ENCODE measurements at places on chromosomes 4 and X.

- DNase-seq = no peak
These were observed 185.3 kb downstream of the CRLF2 start for GRCh38 chrX:1027133-1027532.

DNA sequence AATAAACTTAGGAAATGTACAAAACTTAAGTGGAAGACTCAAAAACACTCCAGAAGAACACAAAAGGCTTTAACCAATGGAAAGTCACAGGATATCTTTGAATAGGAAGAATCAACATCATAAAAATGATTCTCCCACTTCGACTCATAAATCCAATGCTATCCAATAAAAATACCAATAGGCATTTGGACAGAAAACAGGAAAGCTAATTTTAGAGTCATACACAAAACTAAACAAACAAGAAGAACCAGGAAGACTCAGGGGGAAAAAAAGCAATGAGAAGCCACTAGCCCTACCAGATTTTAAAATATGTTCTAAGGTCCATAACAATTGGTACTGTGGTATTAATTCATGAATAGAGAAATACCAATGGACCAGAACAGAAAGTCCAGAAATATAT, 28.2 kb downstream of the SLC9A7 start:
- no peak for DNase-seq

- DNase-seq = no peak
These were observed 902.8 kb upstream of the NDST4 start for GRCh38 chr4:116016201-116016600.

DNA sequence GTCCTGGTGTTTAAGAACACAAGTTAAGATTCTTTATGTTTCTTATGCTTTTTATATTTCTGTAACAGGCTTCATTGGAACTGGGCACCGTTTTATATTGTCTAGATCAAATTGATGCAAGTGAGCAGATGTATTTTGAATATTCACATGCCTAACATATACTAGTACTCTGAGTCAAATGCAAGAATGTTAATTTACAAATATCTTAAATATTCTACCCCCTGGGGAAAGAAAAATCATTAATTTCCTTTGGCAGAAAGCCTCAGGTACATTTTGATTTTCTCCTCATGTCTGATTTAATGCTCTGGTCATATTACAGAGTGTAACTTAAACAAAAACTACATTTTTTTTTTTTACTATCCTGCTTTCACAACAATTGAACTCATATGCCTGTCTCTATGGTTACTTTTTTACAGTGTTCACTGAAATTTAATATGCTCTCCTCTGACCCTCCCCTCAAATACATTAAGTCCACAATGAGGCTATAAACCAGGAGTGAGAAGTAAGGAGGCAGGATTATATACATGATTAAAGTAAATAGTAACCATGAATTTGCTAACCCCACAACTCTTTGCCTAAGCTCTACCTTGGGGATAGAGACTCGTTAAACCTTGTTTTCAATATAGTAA, 2.4 kb upstream of the NSUN7 start:
- DNase-seq = no peak

DNA sequence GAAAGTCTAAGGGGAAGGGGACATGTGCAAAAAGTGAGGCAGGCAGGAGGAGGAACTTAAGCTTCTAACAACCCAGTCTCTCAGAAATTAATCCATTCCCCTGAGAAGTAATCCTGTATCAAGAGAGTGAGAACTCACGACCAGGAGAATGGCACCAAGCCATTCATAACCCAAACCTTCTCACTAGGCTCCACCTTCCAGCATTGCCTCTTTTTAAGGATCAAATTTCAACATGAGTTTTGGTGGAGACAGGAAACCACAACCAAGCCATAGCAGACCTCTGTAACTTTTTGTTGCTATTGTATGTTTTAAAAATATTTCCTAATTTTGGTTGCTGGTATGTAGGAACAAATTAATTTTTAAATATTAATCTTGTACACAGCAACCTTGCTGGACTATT, 32.8 kb downstream of the PASD1 start:
- DNase-seq = no peak

GRCh38 chrX:69618803-69619202, 2.9 kb downstream of the EDA start:
- DNase-seq = no peak

- DNase-seq = no peak
These were observed 104.1 kb downstream of the INPP4B start for GRCh38 chr4:142741995-142742394.

GRCh38 chr4:76659103-76659490, 224.1 kb downstream of the SHROOM3 start:
- no peak for DNase-seq

Data from stimulated activated CD4-positive, alpha-beta T cell treated with anti-CD3 and anti-CD28 coated beads, Interleukin-1b, Interleukin-23, amount 100 ng/mL, for 4 hours (primary cell).